Fibroblast of pulmonary artery (primary cell): ENCODE measurements at places on chromosomes 16 and 17.

- DNase-seq = no peak
Measured at GRCh38 chr17:80790981-80791742, 200.5 kb upstream of the CHMP6 start.

- DNase-seq = no peak
Measured at GRCh38 chr16:68873635-68874471, 30.5 kb downstream of the TANGO6 start.

DNA sequence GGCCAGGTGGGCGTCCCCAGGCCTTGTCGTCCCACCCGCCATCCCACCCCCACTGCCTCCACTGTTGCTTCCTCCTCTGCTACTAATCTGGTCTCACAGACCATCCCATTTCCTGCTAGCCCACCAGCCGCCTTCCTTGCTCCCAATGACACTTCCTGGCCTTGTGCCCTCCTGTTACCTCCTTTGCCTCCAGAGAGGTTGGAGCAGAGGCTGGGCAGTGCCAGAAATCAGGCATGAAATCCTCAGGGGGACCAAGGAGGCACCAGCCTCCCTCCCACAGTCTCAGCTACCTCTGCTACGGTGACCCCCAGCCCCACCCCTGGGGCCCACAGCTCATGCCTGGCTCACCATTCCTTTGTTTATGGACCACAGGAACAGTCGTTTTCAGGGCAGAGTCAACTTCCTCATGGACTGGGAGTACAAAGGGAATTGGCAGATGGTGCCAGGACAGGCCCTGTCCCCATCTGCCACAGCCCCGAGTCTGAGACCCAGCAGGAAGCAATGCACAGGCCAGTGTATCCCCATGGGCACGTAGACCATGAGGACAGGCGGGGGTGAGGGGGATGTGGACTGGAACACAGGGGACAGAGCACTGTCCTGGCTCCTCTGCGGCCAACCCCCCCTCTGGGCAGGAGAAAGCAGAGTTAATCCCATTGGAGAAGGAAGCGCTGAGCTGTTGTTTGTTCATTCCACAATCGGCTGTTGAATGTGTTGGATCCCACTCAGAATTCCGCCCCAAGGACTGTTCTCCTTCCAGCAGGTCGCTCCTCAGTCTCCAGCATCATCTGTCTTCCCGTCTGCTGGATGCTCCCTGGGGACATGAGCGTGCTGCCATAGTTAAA lies 2.2 kb upstream of the CDH5 start:
- DNase-seq = peak; percentile 90

- DNase-seq = no peak
Measured at GRCh38 chr17:60393840-60394723, 2.1 kb upstream of the USP32 start.

DNA sequence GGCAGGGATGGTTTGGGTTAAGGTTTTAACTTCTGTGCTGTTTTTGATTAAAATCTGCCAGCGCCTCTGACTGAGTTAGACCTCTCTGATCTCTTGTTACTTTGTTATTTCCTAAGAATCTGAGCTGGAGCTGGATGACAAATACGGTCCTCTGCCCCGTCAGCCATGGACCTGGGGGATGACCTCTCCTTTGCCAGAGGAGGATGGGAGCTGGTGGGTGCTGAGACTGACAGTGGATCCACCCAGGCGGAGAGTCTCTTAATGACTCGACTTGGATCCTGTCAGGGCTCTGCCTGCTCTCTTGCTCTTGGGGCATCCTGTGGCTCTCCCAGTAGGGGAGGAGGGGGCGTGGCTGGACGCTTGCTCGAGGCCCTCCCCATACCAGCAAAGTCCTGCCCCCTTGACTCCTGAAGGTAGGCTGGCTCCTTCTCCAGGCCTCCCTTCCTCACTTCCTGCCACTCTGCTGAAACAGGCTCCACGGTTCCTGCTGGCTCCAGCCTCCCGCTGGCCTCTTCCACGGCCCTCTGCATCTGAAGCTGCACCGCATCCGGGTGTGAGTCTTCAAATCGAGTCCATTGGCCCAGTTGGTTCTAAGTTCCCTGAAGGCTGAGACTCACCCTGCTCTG lies 24.8 kb upstream of the MAP3K14 start:
- DNase-seq = peak; percentile 91

- no peak for DNase-seq
Measured at GRCh38 chr16:79006765-79007164, 593.8 kb downstream of the MAF start.

GRCh38 chr17:6536566-6537065 lies 19.7 kb downstream of the PITPNM3 start:
- no peak for DNase-seq

GRCh38 chr17:74937064-74938051 lies 1.7 kb downstream of the OTOP3 start:
- no peak for DNase-seq

DNA sequence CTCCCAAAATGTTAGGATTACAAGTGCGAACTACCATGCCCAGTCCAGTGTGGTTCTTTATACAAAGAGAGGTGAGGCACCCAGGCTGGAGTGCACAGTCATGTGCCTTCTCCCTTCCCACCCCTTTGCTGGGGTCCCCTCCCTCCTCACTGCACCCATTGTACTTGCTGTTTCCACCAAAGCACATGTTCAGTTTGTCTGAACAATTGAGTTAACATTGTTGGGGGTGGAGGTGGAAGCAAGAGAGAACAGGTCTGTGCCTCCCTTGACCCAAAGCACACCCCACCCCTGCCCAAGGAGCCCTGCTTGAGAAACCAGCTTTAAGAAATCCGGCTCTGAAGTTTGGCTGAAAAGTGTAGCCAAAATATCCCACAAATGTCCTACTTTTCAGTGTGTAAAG lies 142.3 kb upstream of the CDH5 start:
- DNase-seq = no peak

GRCh38 chr17:83106056-83106588 lies 26.7 kb downstream of the METRNL start:
- no peak for DNase-seq

- DNase-seq = no peak
Measured at GRCh38 chr16:35523991-35524390, 2064.6 kb downstream of the TP53TG3F start.

DNA sequence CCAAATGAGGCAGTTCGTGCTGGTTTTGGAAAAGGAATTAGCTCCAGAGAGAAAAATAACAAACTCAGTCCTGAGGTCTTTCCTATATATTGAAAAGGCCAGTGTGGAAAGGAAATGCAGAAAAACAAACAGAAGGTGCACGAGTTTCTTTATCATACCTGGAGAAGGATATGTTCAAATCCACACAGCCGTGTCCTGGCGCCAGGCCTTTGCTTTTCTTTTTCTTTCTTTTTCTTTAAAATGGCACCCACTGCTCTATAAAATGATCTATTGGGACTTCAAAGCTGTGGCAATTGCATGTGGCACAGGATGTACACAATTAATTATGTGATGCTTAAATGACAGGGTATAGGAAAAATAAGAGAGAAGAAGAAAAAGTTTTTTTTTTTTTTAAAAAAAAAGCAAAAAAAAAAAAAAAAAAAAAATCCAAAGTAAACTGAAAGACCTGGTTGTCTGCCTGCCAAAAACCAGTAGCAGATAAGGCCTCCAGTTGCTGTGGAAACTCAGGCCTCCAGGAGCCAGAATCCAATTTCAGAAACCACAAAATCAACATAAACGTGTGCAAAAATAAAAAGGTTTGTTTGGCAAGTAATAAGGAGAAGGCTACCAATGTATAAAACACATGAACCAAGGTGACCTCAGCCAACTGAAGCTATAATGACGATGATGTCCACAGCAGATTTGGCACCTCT lies 957.6 kb upstream of the SOX9 start:
- peak; percentile 51 for DNase-seq

DNA sequence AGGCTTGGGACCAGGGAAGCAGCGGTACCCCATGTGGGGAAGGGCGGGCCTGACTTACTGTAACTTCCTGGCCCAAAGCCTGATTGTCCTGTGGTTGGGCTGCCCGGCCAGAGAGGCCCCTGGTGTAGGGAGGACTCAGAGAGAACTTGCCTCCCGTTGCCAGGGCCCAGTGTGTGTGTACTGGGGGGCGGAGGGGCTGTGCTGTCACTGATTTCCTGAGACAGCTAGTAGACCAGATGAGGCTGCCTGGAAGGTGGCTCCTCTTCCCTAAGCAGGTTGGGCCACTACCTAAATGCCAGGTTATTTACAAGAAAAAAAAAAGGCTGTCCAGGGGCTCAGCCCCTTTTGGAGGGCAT lies 16.7 kb downstream of the SOCS3 start:
- peak; percentile 89 for DNase-seq

DNA sequence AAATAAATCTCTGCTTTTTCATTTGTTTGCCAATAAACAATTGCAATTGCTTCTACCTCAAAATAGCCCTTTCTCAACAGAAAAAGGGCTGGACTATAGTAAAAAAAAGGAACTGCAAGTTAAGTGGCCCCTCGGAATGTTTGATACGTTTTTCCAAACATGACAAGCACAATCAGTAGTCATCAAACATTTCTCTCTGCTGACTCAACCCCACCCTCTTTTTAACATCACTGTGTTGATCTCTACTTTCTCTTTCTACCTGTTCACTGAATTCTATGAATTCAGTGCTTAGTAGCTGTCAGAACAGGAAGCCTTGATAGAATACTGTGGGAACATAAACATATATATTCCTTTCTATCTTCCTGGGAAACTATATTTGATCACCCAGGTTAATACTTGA lies 116.5 kb upstream of the AXIN2 start:
- no peak for DNase-seq

- peak; percentile 66 for DNase-seq
Measured at GRCh38 chr17:41962768-41963434, 3.7 kb upstream of the CNP start.

DNA sequence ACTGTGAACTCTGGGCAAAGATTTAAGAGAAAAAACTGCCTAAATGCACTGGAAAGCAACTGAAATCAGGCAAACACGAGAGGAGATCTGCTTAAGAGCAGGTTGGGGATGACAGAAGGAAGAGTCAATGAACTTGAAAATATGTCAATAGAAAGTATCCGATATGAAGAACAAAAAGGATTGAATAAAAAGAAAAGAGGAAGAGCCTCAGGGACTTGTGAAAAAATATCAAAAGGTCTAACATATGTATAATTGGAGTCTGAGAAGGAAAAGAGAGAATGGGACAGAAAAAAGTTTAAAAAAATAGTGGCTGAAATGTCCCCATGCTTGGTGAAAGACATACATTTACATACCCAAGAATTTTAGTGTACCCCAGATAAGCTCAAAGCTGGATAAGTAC lies 195.5 kb downstream of the COPRS start:
- DNase-seq = peak; percentile 39

DNA sequence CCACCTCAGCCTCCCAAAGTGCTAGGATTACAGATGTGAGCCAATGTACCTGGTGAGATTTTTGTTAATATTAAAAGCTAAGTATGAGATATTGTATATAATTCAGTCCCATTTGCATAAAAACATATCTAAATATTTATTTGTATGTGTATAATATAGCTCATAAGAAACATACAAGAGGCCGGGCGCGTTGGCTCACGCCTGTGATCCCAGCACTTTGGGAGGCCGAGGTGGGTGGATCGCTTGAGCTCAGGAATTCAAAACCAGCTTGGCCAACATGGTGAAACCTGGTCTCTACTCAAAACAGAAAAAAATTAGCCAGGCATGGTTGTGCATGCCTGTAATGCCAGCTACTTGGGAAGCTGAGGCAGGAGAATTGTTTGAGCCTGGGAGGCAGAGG lies 16.8 kb upstream of the BCO1 start:
- no peak for DNase-seq

DNA sequence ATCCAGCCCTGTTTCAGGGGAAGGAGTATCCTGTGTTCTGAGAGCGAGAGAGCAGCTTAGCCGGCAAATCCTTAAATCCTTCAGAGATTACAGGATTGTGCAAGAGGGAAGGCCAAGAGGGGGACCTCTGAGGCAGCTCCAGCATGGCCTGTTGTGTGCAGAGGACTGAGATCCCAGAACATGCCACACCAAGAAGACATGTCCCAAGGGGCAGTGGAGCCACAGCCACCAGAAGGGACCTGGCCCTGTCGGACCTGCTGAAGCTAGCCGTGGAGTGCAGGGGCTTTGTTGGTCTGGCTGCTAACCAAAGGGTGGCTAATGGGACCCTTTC lies 1.6 kb upstream of the MRC2 start:
- no peak for DNase-seq

DNA sequence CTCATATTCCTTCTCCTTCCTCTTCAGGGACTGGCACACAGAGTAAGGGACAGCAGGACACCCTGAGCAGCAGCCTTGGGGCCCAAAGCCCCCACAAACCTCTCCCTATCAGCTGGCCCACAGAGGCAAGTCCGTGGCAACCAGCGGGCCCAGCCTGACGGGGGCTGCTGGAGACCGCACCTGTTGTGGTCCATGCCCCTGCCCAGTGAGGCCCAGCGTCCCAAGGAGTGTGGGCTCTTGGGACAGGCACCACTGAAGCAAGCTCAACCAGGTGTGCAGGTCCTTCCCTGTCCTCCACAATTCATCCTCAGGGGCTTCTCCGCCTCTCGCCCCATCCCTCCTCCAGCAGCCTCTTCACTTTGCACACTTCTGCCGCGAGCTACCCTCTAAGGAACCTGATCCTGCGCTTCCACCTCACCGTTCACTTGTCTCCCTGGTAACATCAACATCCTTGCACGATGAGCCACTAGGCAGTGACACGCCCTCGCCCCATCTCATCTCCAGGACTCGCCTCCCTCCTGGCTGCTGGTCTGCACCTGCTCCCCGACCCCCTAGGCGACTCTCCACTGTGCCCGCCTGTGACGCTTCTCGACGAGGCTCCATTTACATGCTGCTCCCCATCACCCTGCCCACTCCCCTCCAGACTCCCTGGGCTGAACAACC lies 12.7 kb downstream of the MNT start:
- no peak for DNase-seq

GRCh38 chr17:35087731-35088355 lies 24.3 kb upstream of the RFFL start:
- no peak for DNase-seq

DNA sequence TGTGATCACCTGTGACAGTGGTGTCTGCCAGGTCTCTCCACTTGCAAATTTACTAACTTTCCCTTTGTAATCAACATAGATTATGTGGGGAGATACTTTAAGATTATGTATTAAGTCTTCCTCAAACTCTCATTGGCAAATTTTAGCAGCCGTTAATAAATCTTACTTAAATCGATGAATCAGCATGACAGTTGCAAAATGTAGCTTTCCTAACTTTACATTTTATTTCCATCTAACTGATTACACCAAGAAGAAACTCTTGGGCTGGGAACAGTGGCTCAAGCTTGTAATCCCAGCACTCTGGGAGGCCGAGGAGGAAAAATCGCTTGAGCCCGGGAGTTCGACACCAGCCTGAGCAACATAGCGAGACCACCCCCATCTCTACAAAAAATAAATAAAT lies 23.3 kb upstream of the CPNE2 start:
- no peak for DNase-seq

GRCh38 chr17:65401561-65401960 lies 159.9 kb downstream of the AXIN2 start:
- DNase-seq = no peak

GRCh38 chr17:48565022-48565554 lies 13.1 kb downstream of the HOXB4 start:
- DNase-seq = no peak

DNA sequence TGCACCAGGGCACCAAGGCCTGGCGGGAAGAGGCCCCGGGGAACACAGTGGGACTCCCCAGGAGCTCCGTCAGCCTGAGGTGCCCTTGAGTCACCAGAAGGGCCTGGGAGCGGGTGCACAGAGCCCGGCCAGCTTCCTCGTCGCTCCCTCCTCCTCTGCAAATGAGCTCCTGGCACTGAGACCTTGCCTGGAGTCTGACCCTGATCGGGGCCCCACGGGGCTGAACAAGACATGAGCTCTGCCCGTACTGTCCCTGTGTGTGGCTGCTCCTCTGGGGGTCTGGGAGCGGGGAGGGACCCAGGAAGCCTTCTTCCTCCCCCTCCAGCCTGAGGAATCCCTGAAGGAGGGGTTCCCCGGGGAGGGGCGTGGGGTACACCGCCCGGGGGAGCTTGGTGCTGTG lies 36.4 kb upstream of the SSTR5 start:
- DNase-seq = no peak

GRCh38 chr16:586047-586644 lies 3.7 kb upstream of the RAB40C start:
- DNase-seq = no peak
